ENCODE measurements at places on chromosomes 1 and 21.

DNA sequence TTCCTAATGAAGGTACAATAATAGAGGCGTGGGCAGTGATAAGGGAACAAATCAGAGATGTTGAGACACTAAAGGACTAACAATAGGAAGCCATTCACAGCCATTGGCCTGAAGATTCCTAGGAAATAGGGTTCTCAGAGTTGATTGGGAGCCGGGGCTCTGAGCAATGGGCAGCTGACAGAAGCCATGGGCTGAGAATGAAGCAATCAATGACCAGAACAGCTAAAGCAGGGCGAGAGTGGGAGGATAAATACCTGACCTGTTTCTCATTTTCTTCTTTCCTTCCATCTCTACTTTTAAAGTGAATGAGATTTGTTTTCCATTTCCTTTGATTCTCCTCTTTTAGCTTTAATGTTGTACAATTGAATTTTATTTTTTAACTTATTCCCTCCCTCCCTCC, 774.7 kb upstream of the ADGRL4 start:
- no peak for DNase-seq

DNA sequence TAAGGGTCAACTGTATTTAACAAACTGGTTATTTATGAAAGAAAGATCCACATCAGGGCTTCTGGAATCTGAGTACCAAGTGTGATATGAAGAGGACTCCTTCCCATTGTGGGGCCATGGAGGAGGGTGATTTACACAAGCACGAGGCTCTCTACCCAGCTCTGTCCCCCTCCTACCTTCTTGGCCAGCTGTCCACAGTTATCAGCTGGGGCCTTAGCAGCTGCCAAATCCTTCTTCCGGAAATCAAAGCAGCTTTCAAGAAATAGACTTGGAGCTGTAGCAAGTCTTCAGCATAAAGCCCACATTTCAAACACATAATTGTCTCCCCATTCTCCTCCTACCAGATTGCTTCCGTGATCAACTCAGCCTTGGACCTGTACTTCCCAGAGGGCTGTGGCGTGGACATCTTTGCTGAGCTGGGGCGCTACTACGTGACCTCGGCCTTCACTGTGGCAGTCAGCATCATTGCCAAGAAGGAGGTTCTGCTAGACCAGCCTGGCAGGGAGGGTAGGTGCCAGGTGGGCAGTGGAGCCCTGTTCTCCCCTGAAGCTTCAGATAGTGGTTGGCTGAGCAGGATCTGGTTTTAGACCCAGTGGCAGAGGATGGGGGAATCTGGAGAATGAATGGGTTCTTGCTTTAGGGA, 15.5 kb downstream of the AZIN2 start:
- no peak for DNase-seq

GRCh38 chr1:107365527-107366240, 224.8 kb downstream of the NTNG1 start:
- DNase-seq: no peak

GRCh38 chr1:172637522-172637921, 21.4 kb upstream of the FASLG start:
- DNase-seq: no peak

DNA sequence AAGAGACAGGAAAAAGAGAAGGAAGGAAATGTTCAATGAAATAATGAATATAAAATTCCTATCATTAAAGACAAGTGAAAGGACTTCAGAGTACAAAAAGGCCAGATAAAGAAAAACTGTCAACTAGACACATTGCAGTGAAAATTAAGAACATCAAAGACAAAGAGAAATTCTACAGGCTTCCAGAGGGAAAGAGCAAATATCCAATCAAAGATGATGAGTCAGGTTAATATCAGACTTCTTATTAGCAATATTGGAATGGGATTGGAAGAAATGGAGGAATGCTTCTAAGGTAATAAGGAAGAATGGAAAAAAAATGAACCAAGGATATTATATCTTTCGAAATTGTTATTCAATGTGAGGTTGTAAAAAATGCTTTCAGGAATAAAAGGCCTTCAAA, 7.8 kb downstream of the PLA2G2A start:
- DNase-seq: no peak

DNA sequence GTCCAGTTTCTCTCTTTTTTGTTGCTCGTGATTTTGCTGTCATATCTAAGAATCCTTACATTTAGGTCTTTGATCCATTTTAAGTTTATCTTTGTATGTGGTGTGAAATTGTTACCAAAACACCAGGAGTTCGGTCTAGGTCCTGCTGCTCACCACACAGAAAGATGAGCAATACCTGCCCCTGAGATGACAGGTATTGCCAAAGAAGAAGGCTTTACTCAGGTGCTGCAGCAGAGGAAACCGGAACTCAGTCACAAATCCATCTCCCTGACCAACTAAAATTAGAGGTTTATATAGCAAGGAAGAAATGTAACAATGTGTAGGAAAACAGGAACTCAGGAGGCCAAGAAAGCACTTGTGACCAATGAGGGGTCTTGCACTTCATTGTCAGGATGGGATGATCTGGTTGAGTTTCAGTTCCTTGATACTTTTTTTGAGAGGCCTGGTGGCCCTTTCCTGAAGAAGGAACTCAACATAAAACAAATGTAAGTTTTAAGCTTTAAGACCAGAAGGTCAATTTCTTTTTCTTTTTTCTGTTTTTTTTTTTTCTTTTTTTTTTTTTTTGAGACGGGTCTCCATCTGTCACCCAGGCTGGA, 16.5 kb upstream of the SETDB1 start:
- no peak for DNase-seq

Data from NCI-H1417 (cell line).